ENCODE measurements at places on chromosomes 1 and 21.
A peak's percentile ranks its signal among the peaks of the same experiment; 100 is the strongest.

- no peak for DNase-seq
Measured at GRCh38 chr1:27628712-27629111, 6.3 kb downstream of the FGR start.

DNA sequence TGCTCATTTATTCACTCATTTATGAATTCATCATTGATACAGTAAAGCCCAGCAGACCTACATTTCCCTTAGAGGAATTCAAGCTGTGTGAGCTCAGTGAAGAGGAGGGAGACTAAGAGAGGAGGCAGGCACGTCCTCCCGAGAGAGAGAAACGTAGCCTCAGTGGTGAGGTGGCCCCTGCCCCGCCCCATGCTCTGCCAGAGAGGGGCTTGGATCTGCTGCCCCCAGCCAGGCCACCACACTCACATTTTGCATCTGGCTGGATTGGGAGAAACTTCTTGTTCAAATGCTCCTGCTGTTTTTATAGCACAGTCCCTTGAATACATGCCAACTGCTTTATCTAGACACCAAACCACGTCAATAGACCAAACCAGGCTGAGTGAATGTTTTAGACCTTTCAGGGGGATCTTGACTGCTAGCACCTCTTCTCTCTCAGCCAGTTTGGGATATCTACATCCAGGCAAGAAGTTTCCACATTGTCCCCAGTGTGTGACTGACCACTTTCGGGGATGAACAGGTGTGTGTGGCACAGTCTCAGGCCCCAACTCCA, 67.7 kb upstream of the AJAP1 start:
- DNase-seq: no peak

DNA sequence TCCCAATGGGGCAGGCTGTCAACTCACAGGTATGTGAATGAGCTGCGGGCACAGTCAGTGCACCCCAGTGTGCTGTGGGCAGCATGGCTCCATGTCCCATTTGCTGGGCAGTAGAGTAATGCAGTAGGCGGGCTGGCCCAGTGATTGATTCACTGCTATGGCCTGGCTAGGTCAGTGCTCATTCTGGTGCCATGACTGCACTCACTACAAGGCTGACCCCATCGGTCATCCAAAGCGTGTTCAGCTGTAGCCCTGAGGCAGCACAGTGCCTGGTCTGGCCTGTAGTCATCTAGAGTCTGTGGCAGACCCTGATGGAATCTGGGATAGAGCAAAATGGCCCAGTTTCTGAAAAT, 7.4 kb downstream of the HYI start:
- peak; percentile 52 for DNase-seq

- no peak for DNase-seq
Measured at GRCh38 chr1:233459470-233459945, 132.0 kb downstream of the MAP3K21 start.
